ENCODE measurements at places on chromosomes 2 and 18. TPM values are rescaled to one million over a fixed set of nuclear protein-coding genes. Genes with fewer than 3 reads are reported as not detected.

DNA sequence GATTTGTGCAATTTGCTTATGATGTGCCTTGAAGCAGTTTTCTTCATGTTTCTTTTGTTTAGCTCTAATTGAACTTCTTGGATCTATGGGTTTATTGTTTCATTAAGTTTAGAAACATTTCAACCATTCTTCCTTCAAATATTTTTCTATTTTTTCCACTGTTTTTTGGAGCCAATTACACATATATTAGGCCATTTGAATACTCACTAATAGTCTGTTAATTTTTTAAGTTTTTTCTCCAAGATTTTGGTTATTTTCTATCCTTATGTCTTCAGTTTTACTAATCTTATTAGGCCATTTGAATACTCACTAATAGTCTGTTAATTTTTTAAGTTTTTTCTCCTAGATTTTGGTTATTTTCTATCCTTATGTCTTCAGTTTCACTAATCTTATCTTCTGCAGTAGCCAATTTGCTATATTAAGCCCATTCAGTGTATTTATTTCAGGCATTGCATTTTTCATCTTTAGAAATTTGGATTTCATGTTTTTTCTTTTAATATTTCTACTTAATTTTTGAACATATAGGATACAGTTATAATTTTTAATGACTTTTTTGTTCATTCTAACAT is 9.5 kb upstream of the TMEM87B start:
- no peak for DNase-seq

DNA sequence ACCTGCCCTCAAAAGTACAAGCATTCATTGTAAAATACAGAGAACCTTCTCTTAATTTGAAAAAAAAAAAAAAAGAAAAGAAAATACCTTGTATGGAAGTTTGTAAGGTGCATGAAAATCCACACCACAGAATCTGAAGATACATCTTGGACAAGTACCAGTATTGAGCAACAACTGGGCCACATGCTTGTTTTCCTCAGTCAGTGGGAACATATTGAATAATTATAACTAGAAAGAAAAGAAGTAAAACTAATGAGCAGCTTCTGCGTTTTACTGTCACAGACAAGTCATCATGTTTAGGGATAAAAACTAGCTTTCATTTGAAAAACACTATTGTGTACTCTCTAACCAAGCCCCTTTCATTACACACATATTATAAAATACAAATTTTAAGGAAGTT is 5.8 kb upstream of the PEX13 start:
- no peak for DNase-seq

GRCh38 chr2:50469784-50470183 is 562.1 kb downstream of the NRXN1 start:
- no peak for DNase-seq

DNA sequence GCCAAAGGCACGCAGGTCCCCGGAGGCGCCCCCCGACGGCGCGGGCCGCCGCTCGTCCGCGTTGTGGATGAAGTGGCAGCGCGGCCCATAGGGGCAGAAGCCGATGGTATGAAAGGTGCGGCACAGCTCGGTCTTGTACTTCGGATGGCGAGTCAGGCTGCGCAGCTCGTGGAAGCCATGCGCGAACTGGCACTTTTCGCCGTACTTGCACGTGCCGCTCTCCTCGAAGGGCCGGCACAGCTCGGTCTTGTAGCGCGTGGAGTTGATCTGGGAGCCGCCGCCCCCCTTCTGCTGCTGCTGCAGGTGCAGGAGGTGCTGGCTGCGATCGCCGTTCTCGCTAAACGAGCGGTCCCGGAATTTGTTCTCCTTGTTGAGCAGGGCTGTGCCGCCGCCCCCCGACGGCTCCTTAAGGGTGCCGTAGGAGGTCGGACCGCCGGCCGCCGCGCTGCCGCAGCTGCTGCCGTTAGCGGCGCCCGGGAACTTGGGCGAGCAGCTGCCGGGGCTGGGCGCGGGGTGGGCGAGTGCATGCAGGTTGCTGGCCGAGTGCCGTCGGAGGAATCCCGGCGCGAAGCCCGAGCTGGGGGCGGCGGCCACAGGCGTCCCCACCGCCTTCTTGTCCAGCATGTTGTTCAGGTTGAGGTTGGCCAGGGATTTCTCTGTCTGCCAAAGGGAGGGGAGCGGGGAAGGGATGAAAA is 1.2 kb downstream of the ZFP36L2 start:
- peak; percentile 71 for DNase-seq

- DNase-seq, result no peak
These were observed 495.4 kb upstream of the CDH7 start for GRCh38 chr18:65255417-65255816.

The C18orf54 gene
- 6.7 TPM for total RNA-seq

DNA sequence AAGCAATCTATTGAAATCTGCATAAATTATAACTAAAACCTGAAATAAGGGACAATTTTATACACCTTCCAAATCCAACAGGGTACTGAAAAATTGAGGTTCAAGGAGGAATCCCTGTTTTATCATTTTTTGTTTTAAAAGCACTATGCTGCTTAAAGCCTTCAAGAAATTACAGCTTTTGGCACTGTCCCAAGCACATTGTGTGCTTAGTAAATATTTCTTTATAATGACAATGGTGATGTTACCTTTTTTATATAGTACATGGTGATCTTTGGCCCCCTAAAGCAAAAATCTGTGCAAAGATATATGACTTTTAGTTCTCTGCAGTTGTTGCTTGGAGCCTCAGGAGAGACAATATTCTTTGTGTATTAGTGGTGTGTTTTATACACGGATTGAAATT is 71.6 kb upstream of the EFEMP1 start:
- no peak for DNase-seq

GRCh38 chr18:34550156-34550555 is 159.9 kb upstream of the DTNA start:
- DNase-seq, result no peak

The TNS1 gene
- 6.0 TPM for total RNA-seq

The LYPD6 gene
- total RNA-seq, result 1.1 TPM

DNA sequence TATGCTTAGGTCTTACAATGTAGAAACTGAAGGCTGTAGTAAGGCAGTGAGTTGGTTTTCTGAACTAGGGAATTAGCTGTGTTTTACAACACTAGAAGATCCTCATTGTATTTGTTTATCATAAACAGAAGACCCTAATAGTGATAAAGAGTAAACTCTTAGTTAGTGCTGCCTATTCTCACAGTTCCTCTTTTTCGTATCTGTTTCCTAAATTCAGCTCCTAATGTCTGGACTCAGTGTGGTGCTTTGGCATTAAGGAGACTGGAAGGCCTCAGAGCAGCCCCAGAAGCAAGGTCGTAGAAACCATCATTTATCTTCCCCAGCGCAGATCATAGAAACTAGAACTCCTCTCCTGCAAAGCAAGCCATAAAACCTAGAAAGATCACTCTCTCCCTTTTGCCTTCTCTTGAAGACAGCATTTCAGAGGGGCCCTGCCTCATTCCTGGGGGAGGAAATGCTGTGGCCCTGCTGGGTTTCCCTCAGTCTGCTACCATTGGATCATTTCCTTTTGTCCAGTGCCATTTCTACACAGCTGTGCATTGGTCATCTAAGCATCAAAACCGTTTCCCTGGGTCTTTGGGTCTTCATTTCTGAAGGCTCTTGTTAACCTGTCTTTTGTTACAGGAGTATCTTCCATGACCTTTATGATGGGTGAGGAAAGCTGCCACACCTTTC is 4.7 kb downstream of the ACP1 start:
- DNase-seq, result no peak

DNA sequence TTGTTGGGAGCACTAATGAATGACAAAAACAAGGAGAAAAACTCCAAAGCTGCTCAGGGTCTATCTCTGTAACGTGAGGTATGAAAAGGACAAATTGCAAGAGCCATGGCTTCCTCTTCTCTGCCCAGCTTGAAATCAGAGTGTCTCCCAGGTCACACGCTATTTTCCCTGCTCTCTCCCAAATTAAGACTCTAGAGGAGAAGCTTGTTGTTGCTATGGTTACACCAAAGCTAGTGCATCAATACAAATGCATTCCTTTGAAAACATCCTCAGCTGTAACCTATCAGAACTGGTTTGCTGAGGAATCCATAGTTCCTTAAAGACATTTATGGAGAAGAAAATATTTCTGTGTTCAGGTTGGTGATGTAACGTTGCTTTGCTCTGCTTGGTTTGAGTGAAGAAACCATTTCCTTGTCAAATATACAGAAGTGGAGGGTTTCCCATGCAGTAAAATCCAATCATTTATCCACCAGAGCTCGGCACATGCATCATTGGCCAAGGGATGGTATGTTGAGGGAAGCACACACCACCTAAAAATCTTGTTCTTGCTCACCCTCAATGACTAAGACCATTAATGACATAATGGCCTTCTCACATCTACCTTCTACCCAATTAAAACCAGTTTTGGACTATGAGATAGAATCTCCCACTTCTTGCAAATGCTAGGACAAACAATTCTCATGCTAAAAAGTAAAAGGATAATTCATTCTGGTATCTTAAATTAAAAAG is 2135.6 kb upstream of the CELF4 start:
- DNase-seq, result no peak

DNA sequence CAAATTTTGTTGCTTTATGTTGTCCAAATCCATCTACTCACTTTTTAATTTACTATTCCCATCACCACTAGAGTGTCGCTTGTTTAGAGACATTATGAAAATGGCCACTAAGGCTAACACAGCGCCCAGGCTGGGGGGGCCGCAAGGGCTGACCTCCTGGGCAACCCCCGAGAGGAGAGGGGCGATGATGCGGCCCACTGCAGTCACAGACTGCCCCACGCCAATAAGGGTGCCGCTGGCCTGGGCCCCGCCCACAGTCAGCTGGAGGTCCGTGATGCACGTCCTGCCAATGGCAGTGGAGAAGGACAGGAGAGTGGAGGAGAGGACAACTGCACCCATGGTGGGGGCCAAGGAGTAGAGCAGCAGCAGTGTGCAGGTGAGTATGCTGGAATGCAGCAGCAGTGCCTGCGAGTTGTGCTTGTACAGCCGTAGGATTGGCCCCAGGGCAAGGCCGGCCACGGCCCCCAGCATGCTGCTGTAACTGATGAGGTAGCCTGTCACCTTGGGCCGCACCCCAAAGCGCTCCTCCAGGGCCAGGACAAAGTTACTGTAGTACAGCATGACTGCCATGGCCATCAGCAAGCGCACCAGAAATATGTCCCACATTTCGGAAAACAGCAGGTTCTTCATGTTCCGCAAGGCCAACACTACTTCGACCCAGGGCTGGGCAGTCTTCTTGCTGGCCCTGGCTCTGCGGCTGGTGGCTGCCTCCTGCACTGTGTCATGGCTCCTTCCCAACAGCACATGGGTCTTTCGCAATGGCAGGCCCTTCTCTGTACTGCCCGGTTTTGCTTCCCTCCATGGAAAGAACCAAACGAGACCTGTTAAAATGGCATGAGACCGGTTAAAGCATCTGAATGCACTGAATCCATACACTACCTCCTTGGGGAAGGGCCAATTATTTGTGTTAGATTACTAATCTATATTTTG is 43.2 kb upstream of the TMEM182 start:
- DNase-seq, result no peak
